GF-D8 (cell line): ENCODE measurements at places on chromosomes 1 and 21.

- no peak for DNase-seq
Measured at GRCh38 chr1:187415065-187415464, 586.3 kb downstream of the PLA2G4A start.

DNA sequence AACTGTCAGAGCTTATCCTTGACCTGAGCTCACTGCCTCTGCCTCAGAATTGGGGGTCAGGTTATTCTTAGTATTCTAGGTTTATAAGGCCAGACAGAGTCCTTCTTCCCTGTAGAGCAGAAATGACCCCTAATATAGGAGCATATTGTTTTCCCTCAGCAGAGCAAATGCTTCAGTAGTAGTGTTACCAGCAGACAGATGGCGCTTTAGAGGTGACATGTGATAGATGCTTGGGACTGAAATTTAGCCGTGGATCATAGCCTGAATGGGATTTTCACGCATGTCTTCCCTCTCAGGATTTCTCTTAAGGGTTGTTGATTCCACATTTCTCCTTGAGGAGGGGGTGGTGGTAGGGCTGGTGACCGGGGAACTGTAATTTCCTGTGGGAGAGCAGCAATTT lies 24.5 kb downstream of the ADARB1 start:
- DNase-seq: no peak

GRCh38 chr1:240004086-240004749 lies 87.5 kb upstream of the FMN2 start:
- DNase-seq: no peak

DNA sequence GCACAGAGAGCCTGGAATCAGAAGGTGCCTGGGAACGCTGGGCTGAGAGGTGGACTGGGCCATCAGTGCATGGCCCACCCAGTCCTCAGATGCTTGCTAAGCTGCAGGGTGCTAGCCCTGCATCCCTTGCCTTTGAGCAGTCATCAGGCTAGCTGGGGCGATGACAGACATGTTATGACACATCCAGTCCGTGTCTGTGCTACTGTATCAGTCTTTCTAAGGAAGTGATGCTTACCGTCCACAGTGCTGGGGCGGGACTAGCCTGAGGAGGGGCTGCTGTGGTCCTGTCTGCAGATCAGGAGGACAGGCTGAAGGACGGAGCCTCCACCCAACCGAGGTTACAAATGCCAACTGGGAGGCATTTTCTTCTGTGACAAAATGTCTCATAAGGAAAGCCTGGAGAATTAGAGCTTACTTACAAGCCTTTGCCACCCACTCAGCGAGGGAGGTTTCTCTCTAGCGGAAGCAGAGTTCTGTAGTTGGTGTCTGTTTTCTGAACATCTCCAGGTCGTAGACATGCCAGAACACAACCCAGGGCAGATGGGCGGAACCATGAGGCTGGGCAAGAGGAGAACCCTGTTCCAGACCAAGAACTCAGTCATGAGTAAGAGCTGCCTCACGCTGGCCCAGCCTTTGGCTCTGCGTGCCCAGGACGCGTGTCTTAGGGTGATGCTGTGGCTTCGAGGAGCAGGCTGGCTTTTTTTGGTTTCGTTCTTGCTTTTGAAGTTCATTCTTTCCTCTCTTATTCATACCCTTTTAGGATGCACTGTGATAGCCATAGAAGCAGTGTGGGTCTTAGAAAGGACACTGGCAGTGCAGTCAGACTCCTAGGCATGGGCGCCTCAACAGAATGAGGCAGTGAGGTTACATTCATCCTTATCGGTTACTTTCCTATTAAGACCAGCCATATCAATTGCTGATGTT lies 14.3 kb downstream of the SLFNL1 start:
- no peak for DNase-seq

DNA sequence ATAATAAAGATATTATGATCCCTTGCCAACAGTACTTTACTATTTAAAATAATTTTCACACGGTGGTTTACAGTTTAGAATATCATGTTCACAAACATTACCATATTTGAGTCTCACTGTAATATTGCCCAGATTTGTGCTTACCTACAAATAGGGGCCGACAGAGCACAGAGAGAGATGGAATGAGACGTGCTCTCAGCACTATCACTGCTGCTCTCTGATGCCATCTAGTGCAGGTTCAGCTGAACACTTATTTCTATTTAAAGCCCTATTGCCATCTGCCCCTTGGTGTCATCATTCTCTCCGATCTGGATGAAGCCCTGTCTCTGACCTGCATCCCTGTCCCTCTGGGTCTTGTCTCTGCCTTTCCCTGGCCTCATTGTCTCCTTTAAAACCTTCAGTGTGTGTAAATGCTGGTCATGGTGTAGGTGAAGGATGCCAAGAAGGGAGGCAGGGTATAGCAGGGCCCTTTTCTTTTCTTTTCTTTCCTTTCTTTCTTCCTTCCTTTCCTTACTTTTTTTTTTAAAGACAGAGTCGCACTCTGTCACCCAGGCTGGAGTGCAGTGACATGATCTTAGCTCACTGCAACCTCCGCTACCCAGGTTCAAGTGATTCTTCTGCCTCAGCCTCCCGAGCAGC lies 6.9 kb upstream of the GPATCH4 start:
- peak; percentile 41 for DNase-seq

DNA sequence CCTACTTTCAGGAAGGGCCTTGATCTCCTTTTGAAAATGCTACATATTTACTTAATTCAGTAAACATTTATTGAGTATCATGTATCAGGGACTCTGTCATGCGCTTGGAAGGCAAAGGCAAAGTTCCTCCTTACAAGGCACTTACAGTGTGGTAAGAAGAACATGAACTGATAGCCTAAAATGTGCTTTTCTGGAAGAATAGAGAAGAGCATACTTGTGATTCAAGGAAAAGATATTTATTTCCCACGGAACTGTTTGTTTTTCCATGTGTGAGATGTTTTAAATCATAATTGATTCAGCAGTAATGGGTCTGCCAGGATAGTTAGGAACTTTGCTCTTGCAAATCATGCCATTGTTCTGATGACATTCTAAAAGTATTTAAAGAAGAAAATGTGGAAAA lies 110.1 kb upstream of the ZNHIT6 start:
- no peak for DNase-seq

GRCh38 chr1:1435911-1436629 lies 580 bp downstream of the VWA1 start:
- DNase-seq: no peak

- DNase-seq: no peak
Measured at GRCh38 chr1:166597516-166597915, 241.8 kb upstream of the POGK start.

DNA sequence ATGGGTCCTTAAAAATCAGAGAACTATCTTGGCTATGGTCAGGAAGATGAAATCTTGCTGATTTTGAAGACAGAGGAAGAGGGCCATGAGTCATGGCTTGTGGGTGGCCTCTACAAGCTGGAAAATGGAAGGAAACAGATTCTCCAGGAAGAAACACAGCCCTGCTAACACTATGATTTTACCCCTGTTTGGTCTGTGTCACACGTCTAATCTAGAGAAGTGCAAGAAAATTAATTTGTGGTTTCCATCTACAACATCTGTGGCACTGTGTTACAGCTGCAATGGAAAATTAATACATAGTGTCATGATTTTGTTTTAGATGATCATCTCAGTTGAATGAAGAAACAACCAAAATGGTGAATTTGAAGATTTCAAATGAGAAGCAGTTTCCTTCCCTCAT lies 288.7 kb upstream of the NRIP1 start:
- no peak for DNase-seq

DNA sequence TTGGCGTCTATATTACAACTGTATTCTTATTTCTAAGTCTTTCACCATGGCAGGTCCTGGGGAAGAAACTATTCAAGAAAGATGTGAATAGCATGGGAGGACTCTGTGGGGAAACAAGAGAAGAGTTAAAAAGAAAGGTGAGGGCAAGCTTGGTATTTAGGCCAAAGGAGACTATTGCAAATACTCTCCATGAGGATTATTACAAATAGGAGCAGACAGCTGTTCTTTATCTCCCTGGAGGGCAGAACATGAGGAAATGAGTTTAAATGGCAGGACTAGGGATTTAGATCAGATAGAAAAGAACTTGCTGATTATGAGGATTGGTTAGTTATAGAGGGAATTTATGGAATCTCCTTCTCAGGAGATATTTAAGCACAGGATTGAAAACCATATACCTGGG lies 186.8 kb downstream of the CDC7 start:
- DNase-seq: no peak

DNA sequence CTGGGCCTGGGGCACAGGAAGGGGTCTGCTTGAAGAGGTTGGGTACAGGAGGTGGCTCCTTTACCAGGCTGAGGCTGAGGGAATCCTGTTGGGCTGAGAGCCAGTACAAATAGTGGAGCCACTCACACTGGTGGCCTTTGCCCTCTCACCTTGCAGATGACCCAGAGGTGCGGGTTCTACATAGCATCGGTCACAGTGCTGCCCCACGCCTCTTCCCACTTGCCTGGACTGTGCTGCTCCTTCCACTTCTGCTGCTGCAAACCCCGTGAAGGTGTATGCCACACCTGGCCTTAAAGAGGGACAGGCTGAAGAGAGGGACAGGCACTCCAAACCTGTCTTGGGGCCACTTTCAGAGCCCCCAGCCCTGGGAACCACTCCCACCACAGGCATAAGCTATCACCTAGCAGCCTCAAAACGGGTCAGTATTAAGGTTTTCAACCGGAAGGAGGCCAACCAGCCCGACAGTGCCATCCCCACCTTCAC lies 1.8 kb upstream of the SLC50A1 start:
- no peak for DNase-seq

DNA sequence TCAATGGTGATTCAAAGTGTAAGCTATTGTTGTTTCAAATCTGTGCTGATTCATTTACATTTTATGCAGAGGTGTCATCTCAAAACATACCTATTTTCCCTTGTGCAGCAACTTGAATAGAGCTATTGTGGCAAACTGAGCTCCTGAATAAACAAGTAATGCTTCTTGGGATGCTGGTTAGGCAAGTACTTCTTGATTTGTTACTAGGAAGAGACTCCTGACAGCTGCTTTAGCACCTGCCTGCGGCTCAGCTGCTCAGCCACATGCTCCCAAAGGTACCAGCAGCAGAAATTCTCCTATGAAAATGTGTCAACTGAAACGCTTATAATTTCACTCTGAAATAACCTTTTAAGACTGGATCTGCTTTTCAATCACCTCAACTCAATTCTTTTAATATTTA lies 352.3 kb downstream of the RYR2 start:
- DNase-seq: no peak

DNA sequence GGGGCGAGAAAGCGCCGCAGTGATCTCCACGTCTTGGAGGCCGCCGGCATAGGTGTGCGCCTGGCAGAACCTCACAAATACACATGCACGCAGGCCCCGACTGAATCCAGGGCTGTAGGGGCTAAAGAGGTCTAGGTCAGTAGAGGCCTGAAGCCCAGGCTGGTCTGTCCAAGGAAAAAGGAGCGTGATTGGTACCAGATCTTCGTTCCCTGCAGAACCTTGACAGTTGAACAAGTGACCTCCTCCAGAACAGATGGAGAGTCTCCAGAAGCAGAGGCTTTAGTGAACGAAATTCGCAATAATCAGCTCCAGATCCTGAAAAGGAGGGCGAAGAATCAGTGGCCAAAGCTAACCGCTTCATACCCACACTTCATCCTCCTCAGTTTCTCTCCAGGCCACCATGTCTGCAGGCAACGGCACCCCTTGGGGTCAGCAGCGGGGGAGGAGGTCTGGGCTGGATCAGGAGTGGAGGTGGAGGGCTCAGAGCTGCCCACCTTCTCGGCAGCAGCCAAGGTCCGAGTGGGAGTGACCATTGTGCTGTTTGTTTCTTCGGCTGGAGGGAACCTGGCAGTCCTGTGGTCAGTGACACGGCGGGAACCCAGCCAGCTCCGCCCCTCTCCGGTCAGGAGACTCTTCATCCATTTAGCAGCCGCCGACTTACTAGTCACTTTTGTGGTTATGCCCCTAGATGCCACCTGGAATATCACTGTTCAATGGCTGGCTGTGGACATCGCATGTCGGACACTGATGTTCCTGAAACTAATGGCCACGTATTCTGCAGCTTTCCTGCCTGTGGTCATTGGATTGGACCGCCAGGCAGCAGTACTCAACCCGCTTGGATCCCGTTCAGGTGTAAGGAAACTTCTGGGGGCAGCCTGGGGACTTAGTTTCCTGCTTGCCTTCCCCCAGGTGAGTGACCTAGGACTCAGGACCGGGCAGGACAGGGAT lies 749 bp upstream of the PEX11B start:
- peak; percentile 0 for DNase-seq
